Glutamatergic neuron (in vitro differentiated cells): ENCODE measurements at places on chromosomes 12 and 14. TPM values are rescaled to one million over a fixed set of nuclear protein-coding genes. Genes with fewer than 3 reads are reported as not detected.

KCNC2 gene
- total RNA-seq, result 11.6 TPM

DTX1 gene
- 4.3 TPM for total RNA-seq

DNA sequence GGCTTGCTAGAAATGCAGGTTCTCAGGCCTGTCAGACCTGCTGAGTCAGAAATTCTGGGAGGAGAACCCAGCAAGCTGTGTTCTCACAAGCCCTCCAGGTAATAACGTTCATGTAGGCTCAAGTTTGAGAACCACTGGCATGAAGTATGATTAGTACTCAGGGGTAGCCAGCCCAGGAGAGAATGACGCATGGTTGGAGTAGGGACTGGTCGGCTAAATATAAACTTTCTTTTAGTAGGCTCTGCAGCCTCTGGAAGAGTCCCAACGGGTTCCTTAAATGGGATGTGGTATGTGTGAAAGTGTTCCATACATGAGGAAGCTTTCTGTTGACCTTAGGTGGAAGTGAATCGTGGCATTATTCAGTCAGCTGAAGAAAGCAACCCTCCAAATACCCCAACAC is 209.3 kb downstream of the SLC41A2 start:
- peaks cover 3% of the 10 kb centered on the region for H3K4me1 ChIP-seq
- H3K27me3 ChIP-seq, result peaks cover 2% of the 10 kb centered on the region
- no peak overlapping the region for H3K27ac ChIP-seq
- no peak overlapping the region for H3K4me3 ChIP-seq

DNA sequence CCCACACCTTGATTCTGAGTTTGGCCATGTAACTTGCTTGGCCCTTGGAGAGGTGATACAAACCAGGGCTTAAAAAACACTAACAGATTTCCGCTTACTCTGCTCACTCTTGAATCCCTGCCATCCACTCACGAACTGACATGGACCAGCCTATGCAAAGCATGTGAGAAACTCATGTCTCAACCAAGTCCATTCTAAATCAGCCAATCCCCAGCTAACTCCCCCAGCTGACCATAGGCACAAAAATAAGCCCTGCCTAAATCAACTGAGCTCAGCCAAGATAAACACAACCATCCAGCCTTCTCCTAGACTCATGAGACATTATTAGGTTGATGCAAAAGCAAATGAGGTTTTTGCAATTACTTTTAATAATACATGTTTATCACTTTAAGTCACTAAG is 353.9 kb upstream of the TBX3 start:
- no peak overlapping the region for H3K27ac ChIP-seq
- H3K27me3 ChIP-seq, result no peaks in the 10 kb centered on the region
- H3K36me3 ChIP-seq, result no peaks in the 10 kb centered on the region
- H3K4me1 ChIP-seq, result no peaks in the 10 kb centered on the region

DNA sequence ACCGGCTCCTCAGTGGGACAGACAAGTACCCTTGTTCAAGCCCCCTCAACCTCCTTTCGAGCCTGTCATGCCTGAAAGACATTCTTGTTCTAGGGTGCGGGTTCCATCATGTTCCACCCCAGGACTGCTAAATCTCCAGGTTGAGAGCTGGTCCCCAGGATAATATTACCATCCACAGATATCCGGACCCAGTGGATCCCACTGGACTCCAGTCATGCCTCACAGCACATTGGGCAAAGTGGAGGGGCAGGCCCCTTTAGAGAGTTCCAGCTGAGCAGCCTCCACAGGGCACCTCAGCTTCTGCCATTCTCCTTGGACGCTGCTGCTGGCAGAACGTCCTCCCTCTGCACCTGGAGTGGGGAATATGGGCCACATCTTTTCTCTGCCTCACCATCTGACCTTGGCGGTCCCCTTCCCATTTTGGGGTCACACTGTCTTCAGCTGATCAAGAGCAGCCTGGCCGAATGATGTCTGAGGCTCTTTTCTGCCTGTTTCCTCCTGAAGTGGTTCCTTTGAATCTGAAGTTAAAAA is 137.4 kb downstream of the BCL11B start:
- H3K36me3 ChIP-seq, result peaks cover 3% of the 10 kb centered on the region
- H3K4me1 ChIP-seq, result peaks cover 11% of the 10 kb centered on the region
- H3K27me3 ChIP-seq, result peaks cover 10% of the 10 kb centered on the region
